ENCODE measurements at places on chromosomes 2 and 18.

DNA sequence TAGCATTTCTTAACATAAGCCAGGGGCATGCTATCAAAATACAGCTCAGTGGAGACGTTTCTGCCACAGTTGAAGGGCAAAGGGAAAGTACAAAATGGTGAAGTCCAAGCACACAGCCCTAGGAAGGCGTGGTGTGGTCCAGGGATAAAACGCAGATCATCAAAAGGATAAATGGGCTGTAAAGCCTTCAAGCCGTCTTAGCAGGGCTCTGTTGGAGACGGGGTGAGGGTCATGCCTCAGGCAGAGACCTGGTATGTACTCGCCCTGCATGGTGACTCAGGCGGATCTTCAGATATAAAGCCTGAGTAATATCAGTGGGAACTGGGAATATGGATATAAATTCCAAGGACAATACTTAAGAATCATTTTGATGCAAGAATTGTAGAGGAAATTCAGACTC is 61.2 kb downstream of the NGEF start:
- no peak for DNase-seq

DNA sequence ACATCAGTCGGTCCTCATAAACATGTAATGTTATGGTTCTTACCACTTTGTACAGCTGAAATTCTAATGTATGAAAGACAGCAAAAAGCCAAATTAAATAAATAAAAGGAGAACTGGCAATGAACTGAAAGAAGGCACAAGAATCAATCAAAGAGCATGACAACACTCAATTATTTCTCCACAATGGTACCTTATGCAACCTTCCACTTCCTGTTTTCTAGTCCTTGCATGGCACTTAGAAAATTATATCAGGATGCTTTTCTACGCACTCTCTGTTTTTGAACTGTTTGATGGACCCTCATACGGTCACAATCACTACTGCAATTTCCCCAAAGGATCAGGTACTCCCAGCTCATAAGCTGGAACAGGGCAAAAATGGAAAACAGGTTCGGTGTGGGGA is 81.6 kb downstream of the EPB41L3 start:
- DNase-seq, result no peak

GRCh38 chr2:233011702-233012131 is 1.3 kb downstream of the NGEF start:
- no peak for DNase-seq

GRCh38 chr2:167490455-167490854 is 602.2 kb downstream of the XIRP2 start:
- no peak for DNase-seq

- DNase-seq, result no peak
Observed at GRCh38 chr2:160347269-160347863, 146.2 kb downstream of the RBMS1 start.
